ENCODE measurements at places on chromosomes 13 and 19.

- DNase-seq, result peak; percentile 67
Observed at GRCh38 chr19:2097203-2097885, 629 bp downstream of the IZUMO4 start.

DNA sequence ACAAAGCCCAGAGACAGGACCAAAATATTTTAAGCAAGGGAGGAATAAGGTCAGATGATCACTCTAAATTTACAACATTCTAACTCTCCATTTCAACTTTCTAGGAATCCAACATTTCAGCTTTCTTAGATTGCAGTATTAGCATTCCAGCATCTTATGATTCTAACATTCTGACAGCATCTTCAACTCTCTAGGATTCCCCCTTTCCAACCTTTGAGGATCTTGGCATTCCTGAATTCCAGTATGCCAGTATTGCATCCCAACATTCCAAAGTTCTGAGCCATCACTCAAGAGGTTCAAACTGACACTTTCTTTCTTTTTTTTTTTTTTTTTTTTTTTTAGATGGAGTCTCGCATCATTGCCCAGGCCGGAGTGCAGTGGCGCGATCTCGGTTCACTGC is 13.8 kb downstream of the TGFB1 start:
- DNase-seq, result no peak

DNA sequence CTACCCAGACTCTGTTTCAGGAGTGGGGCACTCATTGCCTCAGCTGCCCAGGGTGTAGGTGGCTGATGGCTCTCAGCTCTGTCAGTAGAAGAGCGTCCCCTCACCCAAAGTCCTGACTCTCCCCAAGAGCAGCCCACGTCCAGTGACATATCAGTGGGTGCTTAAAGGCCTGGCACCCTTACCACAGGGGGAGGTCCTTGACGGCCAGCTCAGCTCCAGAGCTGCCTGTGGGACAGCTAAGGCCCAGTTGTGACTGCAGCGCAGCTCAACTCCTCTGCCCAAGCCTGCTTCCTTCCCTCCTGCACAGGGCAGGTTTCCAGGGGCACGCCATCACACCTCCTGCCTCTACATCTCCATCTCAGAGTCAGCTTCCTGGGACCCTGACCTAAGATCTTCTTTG is 32.4 kb downstream of the GRIK5 start:
- no peak for DNase-seq

DNA sequence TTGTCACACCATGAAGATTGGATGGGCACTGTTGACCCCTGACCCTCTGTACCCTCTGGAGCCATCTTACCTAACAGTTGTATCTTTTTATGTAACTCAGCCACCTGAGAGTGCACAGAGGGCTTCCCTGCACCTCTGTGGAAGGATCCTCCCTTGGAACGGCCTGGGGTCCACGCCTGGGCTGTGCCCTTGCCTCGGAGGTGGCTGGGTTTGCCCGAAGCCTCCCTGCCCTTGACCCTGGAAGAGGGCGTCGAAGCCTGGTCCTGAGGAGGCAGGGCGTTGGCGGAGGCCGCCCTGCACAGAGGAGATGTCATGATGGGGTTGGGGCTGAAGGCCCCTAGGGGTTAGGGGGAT is 241 bp downstream of the ODAD3 start:
- peak; percentile 19 for DNase-seq

DNA sequence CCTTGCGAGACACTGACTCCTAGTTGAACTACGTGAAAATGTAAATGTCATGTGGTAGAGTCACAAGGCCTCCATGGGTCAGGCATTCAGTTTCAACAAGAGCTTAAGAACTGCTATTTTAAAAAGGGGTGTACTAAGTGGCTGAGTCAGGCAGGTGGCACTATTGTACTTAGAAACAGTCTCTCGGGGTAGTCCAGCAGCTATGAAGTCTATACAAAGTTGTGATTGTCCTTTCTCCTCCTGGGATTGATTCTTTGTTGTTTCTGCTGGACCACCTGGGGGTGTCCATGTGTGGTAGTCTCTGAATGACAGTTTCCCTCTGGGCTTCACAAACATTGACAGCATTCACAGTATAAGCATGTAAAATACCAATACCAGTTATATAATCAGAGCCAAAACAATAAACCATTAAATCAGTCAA is 33.0 kb downstream of the UGGT2 start:
- no peak for DNase-seq

DNA sequence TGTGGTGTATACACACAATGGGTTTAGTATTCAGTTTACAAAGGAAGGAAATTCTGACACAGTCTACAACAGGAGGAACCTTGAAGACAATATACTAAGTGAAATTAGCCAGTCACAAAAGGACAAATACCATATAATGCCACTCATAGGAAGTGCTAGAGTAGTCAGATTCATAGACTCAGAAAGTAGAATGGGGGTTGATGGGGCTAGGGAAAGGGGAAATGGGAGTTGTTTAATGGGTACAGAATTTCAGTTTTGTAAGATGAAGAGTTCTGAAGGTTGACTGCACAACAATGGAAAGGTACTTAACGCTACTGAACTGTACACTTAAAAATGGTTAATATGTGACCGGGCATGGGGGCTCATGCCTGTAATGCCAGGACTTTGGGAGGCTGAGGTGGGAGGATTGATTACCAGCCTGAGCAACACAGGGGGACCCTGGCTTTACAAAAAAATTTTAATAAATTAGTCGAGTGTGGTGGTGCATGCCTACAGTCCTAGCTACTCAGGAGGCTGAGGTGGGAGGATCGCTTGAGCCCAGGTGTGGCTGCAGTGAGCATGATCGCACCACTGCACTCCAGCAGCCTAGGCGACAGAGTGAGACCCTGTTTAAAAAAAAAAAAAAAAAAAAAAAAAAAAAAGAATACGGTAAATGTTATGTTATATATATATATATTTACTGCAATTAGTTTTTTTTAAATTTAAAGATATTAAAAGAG is 45.0 kb downstream of the SLC15A1 start:
- no peak for DNase-seq

DNA sequence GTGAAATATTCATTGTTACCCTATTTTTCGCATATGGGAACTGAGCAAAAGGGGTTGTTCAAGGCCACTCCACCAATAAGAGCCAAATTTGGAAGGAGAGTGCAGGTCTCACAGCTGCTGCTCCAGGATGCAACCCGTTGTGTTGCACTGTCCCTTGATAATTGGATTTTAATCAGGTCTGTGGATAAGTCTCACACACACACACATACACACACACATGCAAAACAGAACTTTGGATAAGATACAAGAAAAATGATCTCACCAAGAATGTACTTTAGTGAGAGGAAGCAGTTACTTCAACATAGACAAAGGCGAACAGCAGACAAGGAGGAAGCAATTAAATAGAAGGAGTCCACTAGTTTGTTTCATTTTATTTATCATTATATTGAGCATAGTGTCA is 127.3 kb upstream of the EDNRB start:
- no peak for DNase-seq

DNA sequence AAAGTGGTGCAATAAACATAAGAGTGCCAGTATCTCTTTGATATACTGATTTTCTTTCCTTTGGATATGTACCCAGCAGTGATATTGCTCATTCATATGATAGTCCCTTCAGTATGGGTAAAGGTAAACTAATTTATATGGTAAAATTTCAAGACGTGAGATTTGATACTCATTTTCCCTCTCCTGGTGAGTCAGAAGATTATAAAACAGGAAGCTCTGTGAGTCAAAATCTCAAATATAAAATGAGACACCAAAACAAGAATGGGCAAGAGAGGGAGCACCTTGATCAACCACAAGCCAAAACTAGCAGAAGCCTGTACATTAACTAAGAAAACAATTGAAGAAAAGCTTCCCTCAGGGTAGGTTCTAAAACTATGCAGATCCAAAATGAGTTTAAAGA is 216.3 kb downstream of the SLITRK6 start:
- no peak for DNase-seq

- no peak for DNase-seq
Observed at GRCh38 chr19:33872445-33873320, 76.0 kb downstream of the KCTD15 start.

- no peak for DNase-seq
Observed at GRCh38 chr13:110989331-110989730, 74.5 kb upstream of the ANKRD10 start.

DNA sequence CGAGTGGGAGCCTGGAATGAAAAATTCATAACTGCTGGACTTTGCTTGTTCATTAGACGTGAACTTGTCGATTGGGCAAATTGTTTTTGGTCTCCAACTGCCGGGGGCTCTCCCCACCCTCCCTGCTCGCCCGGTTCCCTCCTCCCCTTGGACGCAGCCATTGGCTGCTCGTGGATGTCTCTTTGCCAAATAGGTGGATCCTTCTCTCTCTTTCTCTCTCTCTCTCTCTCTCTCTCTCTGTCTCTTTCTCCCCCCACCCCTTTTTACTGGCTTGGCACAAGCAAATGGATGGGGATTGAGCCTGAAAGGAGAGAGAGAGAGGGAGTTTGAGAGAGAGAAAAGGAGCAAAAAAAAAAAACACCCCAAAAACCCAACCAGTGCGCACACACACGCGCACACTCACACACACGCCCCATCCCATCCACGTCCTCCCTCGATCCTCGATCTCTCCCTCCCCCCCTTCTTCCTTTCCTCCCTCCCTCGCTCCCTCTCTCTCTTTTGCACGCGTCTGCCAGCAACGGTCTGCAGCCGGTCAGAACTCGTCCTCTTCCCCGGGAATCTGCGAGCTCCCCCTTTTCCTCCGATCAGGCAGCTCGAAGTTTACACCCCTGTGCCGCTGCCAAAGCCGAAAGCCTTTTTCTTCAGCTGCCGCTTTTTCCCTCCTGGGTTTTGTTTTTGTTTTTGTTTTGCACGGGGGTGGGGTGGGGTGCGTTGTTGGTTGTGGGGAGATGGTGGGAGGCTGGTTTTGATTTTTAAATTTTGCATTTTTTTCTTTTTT is 27.8 kb downstream of the NFIX start:
- DNase-seq, result no peak

DNA sequence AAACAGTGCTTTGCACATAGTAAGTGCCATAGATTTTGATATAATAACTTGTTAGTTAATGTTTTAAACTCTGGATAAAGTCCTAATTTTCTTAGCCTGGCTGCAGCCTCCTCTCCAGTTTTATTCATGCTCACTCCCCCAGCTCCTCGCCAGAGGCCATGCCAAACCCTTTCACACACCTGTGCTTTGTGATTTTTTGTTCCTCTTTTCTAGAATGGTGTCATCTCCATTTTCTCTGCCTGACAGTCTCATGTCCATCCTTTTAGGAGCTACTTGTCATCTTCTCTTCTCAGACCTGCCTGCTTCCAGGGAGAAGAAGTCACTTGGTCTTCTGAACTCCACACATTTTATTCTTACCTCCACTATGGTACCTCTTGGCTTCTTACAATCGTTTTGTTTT is 55.8 kb upstream of the SPATA13 start:
- no peak for DNase-seq

DNA sequence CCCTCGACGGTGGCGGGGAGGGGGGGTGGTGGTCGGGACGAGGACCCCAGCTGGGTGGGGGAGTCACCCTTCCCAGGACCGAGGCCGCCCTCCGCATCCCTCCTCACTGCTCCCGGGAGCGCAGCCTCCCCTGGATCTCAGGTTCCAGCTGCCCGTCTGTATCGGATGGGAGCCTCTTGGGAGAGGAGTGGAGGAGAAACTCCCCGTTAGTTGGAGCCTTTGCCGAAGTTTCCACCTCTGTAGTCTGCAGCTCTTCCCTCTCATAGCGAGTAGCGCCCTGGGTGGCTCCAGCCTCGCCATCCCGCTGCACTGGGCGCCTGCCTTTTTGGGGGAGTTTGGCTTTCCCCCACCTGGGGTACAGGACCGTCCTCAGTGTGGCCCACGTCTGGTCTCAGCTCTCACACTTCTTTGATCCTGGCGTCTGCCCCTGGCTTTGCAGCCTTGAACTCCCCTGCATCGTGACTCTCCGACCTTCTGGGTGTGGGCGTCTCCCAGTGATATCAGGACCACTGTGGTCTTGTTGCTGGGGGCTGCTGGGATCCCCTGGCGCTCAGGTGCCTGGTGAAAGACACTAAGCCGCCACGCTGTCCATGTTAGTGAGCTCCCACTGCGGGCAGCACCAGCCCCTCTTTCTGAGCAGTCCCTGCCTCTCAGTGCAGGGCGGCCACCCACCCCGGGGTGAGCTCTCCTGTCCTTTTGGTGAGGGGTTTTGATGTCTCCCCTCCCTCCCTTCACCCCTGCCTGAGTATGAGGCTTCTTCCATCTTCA is 1.1 kb downstream of the CNOT3 start:
- peak; percentile 40 for DNase-seq

GRCh38 chr19:8506402-8506957 is 4.0 kb upstream of the PRAM1 start:
- DNase-seq, result no peak

DNA sequence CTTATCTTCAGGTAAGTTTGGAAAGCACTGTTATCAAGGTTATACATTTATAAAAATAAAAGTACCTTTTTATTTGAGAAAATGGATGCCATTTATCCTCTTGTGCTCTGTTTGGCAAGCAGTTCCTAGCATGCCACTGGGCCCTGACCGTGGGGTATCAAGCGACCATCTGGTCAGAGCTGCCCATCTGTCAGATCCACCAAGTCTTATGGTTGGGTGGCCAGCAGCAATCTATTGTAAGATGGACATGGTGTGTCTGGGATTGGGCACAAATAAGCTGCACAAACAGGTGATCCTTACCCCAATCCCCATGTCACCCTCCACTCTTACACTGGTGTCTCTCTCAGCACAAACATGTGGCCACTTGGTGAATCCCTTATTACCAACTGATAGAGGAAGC is 178.5 kb downstream of the DLEU7 start:
- no peak for DNase-seq

GRCh38 chr19:40370997-40371801 is 18.8 kb downstream of the HIPK4 start:
- DNase-seq, result no peak

DNA sequence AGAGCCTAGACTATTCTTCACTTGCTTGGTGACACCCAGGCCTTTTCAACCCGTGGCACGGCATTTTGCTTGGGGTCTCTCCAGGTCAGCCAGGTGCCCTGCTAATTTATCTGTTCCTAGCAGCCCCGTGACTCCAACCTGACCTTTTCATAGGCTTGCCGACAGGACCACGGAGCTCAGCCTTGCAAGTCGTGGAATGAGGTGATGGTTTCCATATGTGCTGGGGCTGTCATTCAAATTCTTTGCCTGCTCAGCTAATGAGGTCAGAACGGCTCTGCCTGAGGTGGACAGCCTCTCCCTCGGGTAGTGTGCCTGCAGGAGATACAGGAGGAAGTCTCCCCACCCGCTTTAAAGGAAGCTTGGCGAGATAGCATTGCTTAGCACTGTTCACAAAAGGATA is 61.0 kb downstream of the SHISA2 start:
- no peak for DNase-seq

GRCh38 chr13:53800011-53800410 is 771.4 kb downstream of the OLFM4 start:
- no peak for DNase-seq

Measured in stimulated activated CD4-positive, alpha-beta T cell treated with anti-CD3 and anti-CD28 coated beads, Interleukin-2, amount 100 ng/mL, for 24 hours (primary cell).